ENCODE measurements at places on chromosomes 5 and 9. TPM values are rescaled to one million over a fixed set of nuclear protein-coding genes. Genes with fewer than 3 reads are reported as not detected.

Gene SLIT3
- total RNA-seq: 43.8 TPM

Gene DPYSL3
- 70.4 TPM for total RNA-seq

- H3K27ac ChIP-seq: no peak overlapping the region
- H3K4me3 ChIP-seq: no peak overlapping the region
- no peaks in the 10 kb centered on the region for H3K27me3 ChIP-seq
- DNase-seq: no peak
- no peaks in the 10 kb centered on the region for H3K36me3 ChIP-seq
Measured at GRCh38 chr5:154697371-154697770, 57.8 kb upstream of the LARP1 start.

GRCh38 chr5:137265457-137265856 lies 233.7 kb downstream of the SPOCK1 start:
- H3K27ac ChIP-seq: no peak overlapping the region
- no peaks in the 10 kb centered on the region for H3K27me3 ChIP-seq
- no peak for DNase-seq
- H3K4me1 ChIP-seq: peaks cover 7% of the 10 kb centered on the region

Measured in hepatocyte (in vitro differentiated cells).